ENCODE measurements at places on chromosomes 1 and 21.

DNA sequence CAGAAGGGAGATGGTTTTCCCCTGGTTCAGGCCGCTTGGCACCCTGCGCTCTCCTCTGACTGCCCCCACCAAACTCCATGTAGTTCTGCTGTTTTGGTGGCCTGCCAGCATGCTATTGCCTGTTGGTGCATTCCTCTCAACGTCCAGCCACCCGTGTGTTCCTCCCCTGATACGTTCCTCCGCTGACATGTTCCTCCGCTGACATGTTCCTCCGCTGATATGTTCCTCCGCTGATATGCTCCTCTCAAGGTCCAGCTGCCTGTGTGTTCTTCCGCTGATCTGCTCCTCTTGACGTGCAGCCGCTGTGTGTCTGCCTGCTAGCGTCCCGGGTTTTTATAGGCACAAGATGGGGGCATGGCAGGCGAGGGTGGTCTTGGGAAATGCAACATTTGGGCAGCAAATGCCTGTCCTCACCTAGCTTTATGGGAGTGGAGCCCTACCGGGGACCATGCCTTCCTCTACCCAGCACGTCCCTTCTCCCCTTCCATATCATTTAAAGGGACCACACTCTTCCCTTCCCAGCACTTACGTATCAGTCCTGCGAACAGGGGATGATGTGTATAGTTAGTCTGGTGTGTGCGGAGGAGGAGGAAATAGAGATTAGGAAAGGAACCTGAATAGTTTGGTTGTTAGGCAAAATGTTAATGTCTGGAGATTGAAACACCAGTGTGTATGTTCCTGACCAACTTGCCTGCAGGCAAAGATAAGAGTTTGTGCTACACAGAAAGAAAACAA lies 40.6 kb upstream of the PLA2G5 start:
- DNase-seq = no peak

GRCh38 chr1:47507881-47508701 lies 70.2 kb downstream of the FOXD2 start:
- peak; percentile 64 for DNase-seq

DNA sequence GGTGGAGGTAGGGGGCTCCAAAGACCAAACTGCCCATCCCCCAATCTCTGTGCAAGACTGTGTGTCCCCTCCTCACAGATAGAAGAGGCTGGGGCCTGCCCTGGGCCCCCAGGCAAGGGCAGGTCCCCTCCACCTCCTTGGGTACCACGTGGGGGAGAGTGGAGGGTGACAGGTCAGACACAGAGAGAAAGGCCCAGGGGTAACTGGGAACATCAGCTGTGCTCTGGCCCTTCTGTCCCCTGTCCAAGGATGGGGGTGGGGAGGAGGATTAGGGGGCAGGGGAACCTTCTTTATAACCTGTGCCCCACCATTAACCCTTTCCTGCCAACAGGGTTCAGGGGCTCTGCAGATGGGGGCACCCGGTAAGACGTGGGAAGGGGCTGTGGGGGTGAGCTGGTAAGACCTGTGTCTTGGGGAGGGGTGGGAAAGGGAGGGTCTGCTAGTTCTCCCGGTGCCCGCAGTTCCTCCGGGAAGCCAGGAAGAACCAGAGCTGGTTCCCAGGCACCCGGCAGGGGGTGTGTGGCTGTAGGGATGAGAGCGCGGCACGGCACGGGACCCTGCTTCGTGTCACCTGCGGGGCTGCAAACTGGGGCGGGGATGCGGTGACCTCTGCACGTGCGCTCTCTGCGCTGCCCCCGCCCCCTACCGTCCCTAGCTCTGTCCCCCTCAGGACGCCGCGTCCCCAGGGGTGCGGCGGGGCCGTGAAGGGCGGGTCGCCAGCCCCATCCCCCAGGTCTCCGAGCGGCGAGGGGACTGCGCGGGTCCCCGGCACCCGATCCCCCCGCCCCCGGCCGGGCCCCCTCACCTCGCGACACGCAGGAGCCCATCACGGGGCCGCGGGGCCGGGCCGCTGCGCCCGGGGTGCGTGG lies 601 bp downstream of the FAM131C start:
- DNase-seq = peak; percentile 48

GRCh38 chr1:243452092-243452491 lies 196.3 kb downstream of the SDCCAG8 start:
- no peak for DNase-seq

GRCh38 chr1:116178837-116179236 lies 67.6 kb downstream of the MAB21L3 start:
- no peak for DNase-seq

DNA sequence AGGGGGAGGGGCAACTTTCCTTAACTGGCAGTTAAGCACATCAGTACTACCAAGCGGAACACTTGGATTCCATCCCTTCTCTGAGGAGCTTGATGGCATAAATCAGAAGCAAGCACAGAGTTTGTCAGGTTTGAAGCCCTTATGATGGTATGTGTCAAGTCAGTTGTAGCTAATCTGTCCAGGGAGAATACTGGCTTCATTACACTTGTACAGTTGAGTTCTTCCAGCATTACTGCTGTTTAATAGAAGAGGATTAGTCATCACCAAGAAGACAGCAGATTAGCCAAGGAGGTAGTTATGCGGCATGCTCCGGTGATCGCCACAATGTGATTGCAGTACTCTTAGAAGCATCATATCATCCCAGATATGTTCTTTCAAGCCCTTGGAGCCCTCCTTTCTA lies 2.1 kb upstream of the TDRD5 start:
- DNase-seq = no peak

GRCh38 chr21:25967181-25967900 lies 203.2 kb downstream of the APP start:
- DNase-seq = no peak

GRCh38 chr1:26359981-26360806 lies 6.3 kb upstream of the CRYBG2 start:
- DNase-seq = peak; percentile 68

GRCh38 chr1:41427916-41428737 lies 56.4 kb downstream of the EDN2 start:
- DNase-seq = no peak

- DNase-seq = no peak
These were observed 31.0 kb upstream of the VWA5B1 start for GRCh38 chr1:20259646-20260045.

DNA sequence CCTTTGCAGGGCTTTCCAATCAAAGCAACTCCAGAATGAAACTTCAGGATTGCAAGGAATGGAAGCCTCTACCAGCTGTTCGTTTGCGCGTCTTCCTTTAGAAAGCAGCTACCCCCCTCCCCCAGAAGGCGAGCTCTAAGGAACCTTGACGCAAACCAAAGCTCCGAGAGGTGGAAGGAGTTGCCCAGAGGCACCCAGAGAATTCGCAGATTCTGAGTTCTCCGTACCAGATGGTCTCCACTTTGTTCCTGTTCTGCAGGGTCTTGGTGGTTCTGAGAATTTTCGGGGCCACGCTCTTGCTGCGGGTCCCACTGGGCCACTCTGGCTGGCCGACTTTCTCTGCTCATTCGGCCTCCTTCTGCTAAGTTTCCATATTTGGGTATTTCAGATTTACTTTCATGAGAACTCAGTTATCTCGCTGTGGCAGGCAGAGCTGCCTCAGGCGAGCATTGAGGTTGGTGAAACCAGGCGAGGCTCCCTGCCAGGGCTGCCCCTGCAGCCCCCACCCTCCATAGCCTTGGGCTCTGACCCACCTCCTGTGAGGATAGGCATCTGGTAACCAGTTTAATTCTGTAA lies 801 bp downstream of the TRAF5 start:
- DNase-seq = no peak

DNA sequence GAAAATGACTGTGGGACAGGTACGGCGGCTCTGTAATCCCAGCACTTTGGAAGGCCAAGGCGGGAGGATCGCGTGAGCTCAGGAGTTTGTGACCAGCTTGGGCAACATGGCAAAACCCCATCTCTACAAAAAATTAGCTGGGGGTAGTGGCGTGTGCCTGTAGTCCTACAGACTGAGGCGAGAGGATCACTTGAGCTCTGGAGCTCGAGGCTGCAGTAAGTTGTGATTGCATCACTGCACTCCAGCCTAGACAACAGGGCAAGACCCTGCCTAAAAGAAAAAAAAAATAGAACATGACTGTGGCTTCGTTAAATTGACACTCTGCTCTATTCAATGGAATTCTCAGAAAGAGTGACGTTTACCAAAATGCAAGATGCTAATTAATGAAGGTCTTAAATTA lies 3.9 kb upstream of the DBT start:
- no peak for DNase-seq

DNA sequence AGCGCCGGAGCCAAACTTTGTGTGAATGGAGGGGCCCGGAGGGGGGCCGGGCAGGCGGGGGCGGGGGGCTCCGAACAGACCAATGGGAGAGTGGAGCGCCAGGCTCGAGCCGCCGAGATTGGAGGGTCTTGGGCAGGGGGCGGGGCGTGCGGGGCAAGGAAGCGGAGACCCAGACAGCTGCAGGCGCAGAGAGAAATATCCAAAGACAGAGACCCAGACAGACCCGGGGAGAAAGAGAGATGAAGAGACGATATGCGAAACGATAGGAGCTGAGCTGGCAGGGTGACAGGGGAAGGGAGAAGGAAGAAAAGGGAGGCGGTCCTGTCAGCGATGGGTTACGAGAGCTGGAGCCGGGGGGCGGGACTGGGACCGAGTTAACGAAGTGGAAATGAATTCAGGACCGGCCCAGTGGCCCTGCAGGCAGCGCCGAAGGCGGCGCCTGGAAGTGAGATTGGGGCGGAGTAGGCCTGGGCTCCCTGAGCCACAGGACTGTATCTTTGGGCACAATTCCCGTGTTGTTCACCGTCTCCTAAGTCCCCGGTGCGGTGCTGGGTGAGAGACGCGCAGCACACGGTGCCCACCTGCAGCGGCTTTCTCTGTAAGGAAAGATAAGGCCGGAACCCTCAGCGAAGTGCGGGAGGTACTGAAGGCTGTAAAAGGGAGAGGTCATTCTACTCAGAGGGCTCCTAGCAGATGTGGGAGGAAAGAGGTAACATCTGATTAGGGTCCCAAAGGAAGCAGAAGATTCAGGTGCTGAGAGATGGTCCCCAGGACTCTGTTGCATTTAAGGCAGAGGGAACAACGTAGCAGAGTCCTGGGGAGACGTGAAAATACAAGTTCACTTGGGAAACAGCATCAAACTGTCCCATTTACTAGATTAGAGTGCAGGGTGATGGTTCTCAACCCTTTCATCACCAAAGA lies 543 bp upstream of the KCNJ10 start:
- peak; percentile 94 for DNase-seq

GRCh38 chr1:227305894-227306626 lies 12.2 kb downstream of the CDC42BPA start:
- DNase-seq = no peak

DNA sequence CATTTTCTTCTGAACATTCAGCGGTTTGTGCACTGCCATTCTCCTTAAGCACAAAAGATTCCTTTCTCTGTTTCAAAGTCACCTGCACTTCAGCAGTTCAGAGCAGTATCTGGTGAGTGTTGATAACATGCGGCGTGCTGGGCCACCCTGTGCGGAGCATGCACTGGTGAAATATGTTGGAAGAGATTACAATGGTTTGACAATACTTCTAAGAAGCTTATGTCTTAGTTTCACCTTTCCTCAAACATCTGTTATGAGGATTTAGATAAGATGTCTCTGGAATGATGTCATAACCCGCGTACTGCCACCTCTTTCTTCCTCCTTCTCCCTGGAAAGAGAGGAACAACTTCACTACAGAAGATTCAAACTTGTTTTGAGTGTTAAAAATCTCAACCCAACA lies 650.3 kb downstream of the AJAP1 start:
- no peak for DNase-seq

DNA sequence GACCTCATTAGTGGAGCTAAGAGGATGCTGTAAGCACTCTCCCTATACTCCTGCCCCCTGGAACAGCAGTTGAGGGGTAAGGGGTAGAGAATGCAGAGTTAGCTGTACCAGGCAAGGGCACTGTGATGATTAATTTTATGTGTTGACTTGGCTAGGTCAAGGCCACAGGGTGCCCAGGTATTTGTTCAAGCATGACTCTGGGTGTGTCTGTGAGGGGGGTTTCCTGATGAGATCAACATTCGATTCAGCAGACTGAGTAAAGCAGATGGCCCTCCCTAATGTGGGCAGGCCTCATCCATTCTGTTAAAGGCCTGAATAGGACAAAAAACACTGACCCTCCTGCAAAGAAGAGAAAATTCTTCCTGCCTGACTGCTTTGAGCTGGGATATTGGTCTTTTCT lies 110.8 kb downstream of the KCND3 start:
- DNase-seq = no peak

- DNase-seq = no peak
These were observed 29.5 kb upstream of the LAMC1 start for GRCh38 chr1:182993746-182994145.

DNA sequence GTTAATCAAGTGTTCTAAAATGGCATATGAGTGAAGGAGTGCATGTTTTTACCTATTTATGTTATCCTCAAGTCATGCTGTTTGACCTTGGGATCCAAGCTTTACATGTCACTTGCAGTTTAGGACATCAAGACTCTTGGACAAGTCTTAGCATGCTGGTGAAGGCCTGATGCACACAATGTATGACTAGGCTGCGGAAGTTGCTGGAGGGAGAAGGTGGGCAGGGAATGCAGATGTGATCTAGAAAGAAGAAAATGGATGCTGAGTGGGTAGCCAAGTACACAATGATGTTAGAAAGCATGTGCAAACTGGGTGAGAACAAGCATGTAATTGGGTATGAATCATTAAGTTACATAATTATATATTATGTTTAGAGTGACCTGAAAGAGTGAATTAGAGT lies 301.8 kb downstream of the BRINP2 start:
- DNase-seq = no peak
